Mononuclear cell (primary cell): ENCODE measurements at places on chromosomes 4 and X. TPM values are rescaled to one million over a fixed set of nuclear protein-coding genes. Genes with fewer than 3 reads are reported as not detected.

Gene ETDA
- total RNA-seq: not detected

Gene ADGRL3
- under 0.01 TPM for total RNA-seq

Gene ARHGAP36
- total RNA-seq: not detected

Gene NUDT11
- 1.6 TPM for total RNA-seq

Gene NWD2
- total RNA-seq: under 0.01 TPM

Gene TRMT2B
- total RNA-seq: 30.7 TPM

Gene NAP1L3
- total RNA-seq: 7.7 TPM

Gene FGF2
- 0.31 TPM for total RNA-seq

Gene TRIM2
- 1.7 TPM for total RNA-seq

Gene SSX4
- not detected for total RNA-seq

Gene GATB
- total RNA-seq: 3.4 TPM

Gene RADX
- total RNA-seq: 10.3 TPM

Gene NSD2
- 45.3 TPM for total RNA-seq
